Activated T-cell treated with anti-CD3 and anti-CD28 coated beads for 48 hours (primary cell): ENCODE measurements at places on chromosomes 16 and 17.

GRCh38 chr16:75062135-75062975 lies 54.2 kb downstream of the LDHD start:
- no peak for DNase-seq

DNA sequence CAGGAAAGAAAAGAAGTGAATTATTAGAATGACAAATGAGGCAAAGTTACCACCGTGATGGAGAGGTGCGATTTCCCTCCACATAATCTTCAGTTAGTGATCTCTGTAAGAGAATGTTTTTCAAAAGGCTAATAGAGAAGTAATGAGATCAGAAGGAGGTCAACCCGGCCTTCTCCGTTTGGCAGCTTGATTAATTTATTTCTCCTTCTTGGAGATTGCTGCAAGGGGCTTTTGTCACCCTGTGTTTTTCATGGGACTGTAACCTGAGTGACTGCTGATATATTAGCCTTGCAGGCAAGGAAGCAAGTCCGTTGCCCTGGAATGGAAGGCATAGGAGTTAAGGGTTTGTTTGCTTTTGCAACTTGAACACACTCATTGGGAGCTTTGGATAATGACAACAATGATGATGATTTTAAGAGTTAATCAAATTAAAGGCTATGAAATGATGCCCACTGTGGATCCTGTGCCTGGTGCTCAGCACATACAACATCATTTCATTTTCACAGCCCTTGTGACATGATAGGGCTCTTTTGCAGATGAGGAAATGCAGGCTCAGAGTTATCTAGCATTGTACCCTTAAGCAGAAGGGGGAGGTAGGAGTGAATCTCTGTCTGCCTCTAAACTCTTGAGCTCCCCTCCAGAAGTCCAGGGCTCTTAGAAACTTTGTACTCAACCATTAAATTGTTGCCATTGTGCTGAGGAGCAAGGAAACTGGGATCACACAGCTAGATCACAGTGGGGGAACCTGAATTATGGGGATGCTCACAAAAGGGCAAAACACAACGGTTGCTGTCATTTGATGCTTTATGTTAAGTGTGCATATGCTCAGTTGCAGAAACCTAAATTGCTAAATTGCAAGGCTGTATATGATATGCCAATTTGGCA lies 226.3 kb downstream of the WWOX start:
- no peak for DNase-seq

GRCh38 chr17:48678141-48678971 lies 44.0 kb downstream of the PRAC1 start:
- DNase-seq, result peak; percentile 73

GRCh38 chr17:17661834-17662385 lies 19.3 kb upstream of the RAI1 start:
- DNase-seq, result no peak

DNA sequence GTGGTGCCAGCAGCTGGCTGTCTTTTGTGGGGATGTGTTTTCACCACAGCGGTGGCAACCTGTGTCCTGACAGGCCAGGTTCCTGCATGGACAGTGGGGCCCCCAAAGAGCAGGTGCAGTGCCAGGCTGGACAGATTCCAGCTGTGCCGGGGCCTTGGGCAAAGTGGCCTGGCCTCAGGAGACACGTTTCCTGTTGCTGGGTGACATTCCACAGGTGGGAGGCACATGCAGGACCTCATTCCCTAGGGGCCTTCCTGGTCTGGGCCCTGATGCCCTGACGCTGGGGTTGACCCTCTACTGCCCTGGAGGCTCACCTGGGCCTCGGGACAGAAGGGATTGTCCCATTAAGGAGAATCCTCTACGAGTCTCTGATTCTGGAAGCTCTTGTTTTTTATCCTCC lies 182.4 kb downstream of the RAB11FIP4 start:
- no peak for DNase-seq

GRCh38 chr17:27581016-27581415 lies 50.0 kb upstream of the LGALS9 start:
- no peak for DNase-seq

- DNase-seq, result peak; percentile 43
Measured at GRCh38 chr17:47802341-47803022, 19.1 kb downstream of the OSBPL7 start.
